ENCODE measurements at places on chromosomes 11 and 22.

DNA sequence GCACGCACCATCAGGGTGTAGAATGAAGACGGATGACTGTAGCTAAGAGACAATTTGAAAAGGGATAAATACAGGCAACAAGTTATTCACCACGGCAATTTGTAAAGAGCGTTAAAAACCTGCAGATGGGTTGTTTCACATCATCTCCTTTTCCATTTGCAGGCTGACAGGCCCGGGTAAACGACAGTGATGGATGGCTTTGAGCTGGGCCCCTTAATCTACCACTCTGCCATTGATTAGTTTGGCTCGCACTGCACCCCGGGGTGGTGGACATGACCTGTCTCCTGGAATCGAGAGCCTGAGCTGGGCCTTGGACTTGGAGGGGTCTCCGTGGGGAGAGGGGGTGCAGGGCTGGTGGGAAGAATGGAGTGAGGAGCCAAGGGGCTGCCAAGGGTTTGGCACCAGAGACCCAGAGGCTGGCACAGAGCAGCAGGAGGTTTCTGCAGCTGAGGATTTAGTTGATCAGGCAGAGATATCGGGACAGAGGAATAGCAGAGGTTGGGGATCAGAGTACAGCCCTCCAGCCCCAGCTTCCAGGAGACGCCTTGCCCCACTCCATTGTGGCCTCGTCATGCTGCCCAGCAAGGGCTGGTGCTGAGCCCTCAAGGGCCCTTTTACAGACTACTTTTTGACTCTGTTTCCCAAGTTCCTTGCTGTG lies 110.6 kb upstream of the NECTIN1 start:
- no peak for DNase-seq

- no peak for DNase-seq
Measured at GRCh38 chr11:120400564-120401364, 64.6 kb downstream of the ARHGEF12 start.

GRCh38 chr22:22960307-22960706 lies 72.7 kb downstream of the IGLL5 start:
- no peak for DNase-seq

DNA sequence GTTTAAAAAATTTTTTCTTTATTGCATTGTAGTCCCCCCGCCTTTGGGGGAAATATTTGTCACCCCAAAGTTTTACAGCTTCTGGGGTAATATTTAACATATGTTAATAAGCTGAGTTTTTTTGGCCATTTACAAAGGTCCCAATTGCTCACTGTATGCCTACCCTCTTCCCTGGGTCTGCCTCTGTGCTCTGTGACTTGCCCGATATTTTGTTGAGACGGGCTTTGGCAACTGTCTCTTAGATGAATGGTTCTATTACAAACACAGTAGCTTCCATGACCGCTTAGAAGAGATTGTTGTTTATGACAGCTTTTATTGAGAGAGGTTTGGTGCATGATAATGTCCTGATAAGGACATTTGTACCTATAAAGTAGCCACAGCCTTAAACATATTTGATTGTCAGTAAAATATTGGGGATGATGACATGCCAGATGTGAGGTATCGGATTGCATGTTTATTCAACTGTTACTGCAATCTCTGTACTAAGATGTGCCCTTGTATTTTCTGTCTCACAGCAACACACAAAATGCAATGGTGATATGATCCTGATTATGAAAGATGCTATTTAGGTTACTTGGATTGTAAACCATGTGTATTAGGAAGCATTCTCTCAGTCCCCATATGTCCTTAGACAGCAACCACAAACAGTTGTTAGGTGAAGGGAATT lies 103.1 kb downstream of the TEAD1 start:
- no peak for DNase-seq

- no peak for DNase-seq
Measured at GRCh38 chr11:105181100-105181499, 41.5 kb upstream of the CARD18 start.

DNA sequence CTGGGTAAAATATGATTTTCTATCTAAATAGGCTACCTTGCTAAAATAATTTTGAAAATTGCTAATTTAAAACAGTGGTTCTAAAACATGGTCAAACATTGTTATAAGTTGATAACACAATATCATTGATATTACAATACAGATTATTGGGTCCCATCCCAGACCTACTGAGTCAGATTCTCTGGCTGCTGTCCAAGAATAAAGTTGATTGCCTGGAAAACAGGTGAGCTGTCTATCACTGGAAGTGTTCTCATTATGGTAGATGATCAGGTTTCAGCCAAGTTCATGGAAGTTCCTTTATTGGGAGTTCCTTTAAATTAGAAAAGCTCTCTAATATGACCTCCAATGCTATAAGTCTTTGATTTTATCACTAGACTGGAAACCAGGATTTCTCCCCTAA lies 52.3 kb downstream of the SC5D start:
- no peak for DNase-seq

DNA sequence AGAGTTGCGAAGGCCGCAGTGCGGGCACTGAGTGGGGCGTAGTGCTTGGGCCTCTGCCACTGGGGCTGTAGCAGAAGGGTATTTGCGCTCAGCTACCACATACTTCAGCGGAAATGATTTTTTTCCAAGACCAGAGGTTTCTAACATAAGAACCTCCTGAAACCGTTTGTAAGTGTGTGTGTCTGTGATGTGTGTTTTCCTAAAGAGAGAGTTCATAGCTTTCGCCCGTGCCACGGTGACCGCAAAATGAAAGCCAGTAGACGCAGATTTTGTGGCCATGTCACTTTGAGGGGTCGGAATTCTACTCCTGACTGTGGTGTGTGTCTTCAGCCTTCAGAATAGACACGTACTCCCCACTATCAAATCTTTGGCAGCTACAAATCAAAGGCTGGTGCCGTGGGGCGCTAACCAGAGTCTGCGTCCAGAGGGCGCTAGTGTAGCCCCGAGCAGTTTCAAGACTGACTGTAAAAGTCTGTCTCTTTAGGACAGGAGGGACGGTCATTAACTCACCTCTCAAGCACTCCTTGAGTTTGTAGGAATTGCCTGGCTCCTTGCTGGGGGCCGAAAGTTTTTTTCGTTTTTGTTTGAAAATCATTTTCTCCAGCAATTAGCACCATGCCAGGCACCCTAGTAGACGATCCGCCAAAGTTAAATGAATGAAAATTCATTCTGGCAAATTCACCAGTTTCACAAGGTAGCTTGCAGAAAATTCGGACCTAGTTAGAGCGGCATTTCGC lies 2.5 kb upstream of the CALCA start:
- peak; percentile 71 for DNase-seq

DNA sequence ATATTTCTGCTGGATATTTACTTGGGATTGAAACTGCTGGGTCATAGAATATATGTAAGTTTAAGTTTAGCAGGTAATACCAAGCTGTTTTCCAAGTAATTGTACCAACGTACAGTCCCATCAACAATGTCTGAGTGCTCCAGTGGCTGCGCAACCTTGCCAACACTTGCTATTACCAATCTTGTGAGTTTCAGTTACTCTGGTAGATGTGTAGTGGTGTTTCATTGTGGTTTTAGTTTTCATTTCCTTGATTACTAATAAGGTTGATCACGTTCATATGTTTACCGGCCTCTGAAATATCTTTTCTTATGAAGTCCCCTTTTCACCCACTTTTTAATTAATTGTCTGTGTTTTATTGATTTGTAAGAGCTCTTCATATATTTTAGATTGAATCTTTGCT lies 370.6 kb upstream of the CADM1 start:
- no peak for DNase-seq

DNA sequence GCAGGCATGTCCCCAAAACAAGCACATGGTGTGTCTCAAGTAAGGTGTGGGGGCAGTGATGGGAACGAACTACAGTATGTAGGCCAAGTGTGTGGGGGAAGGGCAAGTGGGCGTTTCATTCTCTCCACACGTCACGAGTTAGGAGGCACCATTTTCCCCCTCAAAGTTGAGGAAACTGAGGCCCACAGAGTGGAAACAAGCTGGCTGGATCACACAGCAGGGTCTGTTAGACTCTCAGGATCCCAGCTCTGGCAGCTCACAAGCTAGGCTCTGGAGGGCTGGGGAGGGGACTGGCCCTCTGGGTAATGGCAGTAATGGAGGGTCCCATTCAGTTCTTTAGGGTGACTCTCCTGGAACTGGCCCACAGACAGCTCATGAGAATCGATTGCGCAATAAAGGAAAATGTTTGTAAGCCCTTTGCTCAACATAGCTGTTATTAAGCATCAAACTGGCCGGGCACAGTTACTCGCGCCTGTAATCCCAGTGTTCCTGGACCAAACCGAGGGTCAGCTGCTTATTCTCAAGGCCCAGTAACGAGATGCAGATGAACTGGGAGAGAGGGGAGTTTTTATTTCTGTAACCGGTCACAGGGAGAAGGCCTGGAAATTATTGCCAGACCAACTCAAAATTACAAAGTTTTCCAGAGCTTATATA lies 24.1 kb upstream of the TUB start:
- no peak for DNase-seq

GRCh38 chr11:6356503-6357055 lies 33.7 kb upstream of the SMPD1 start:
- DNase-seq = no peak

DNA sequence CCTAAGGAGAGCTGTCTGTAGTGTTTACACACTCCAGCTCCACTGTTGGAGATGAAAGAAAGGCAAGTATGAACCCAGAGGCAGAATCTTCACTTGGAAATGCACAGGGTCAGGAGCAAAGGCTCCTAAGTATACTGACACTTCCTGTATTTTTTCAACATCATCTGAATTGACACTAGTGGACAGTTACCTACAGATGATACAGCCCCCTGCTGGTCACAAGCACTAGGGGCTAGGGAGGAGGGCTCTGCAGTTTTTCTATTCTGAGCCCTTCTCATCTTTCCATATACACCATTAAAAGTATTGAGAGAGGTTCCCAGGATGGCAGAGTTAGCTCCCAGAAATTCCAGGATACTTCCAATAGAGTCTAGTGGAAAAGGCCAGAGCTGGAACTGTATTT lies 290.3 kb upstream of the API5 start:
- no peak for DNase-seq

GRCh38 chr11:87600938-87601337 lies 563.2 kb downstream of the TMEM135 start:
- no peak for DNase-seq

- no peak for DNase-seq
Measured at GRCh38 chr11:116415095-116415494, 357.7 kb downstream of the BUD13 start.

DNA sequence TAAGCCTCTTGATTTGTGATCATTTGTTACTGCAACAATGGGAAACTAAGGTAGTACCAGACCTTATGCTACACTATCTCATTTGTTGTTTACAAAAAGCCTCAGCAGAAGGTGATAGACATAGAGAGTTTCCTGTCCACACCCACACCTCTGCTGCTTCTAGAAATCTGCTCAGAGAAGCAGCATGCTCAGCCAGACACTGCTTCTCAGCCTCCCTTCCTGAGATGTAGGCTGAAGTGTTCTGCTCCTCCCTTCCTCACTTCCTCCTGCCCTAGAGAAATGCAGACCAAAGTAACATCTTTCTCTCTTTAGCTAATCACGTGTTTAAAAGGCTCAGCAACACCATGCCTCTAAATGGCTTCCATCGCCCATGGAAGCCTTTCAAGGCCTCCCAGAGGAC lies 88.4 kb downstream of the SLC1A2 start:
- DNase-seq = no peak

- DNase-seq = no peak
Measured at GRCh38 chr11:131504199-131504949, 134.0 kb downstream of the NTM start.

DNA sequence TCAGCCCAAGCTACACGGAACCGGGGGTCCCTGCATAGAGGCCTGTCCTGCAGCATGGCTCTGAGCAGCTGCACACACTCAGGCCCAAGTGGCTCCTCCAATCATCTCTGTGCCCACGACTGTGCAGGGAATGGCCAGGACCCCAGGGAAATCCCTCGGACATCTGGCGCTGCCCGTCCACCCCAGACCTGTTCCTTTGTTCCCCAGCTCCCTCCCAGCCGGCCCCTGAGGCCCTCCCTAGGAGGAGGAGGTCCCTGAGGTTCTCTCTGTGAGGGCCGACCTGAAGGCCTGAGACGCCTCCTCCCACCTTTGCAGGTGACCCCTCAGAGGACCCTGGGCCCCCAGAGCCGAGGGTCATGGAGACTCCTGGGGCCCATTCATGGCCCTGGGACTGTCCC lies 1.1 kb downstream of the MLC1 start:
- no peak for DNase-seq

DNA sequence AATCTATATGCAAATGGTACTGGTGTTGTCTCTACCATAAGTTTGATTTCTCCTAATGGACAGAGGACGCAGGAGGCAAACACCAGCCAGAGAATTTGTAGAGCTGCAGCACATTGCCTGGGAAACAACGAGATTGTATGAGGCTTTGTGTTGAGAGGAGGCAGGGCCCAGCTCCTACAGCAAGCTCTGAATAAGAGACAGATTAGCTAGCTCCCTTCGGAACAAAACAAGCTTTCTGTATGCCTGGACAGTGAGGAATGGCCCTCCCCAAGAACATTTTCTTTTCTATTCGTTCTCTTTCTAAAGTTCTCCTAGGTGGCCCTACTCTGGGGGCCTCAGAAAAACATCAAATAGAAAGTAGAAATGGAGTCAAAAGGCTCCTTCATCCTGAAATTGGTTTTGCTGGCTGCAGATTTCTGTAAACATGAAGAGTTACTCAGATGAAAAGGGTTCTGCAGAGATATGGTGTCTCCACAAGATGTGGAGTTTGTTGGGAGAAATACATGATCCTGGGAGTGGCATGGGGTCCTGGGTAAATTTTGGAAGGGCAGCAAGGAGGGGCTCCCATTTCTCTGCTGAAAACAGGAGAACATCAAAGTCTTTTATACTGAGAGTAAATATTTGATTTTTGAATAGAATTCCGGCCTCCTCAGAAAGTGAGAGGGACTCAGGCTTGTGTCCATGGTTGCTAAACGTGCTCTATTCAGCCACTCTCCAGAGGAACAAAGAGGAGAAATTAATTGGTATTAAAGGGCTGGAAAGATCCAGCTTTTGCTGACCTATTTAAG lies 6.8 kb upstream of the HEPACAM start:
- DNase-seq = no peak

DNA sequence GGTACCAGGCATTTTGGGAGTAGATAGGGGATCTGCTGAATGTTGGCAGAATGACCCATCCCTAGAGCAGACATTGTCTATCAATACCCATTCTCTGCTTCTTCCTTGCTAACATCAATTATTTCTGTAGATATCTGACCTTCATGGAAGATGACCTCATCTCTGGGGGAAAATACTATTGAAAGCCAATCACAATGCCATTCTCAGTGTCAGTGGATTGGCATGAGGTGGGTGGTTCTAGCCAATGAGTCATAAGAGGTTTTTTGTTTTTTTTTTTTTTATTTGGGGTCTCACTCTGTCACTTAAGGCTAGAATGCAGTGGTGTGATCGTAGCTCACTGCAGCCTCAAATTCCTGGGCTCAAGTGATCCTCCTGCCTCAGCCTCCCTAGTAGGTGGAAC lies 42.5 kb downstream of the SNX19 start:
- DNase-seq = no peak

DNA sequence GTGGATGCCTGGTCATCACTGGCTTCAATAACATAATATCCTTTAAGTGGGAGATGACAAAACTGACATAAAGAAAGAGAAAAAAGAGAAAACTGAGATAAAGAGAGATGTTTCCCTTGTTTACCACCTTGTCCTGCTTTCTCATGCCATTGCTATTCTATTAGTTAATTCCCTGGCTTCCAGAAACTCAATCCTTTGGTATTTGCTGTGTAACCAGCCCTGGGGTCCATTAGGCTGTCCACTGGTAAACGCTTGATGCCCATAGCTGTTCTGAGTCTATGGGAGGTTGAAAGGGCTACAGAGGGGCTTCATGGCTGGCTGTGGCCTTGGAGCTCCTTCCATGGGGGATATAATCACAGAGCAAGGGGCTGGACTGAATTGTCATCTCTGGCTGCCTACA lies 243.4 kb upstream of the PLET1 start:
- DNase-seq = no peak

GRCh38 chr11:35127619-35128018 lies 11.4 kb upstream of the CD44 start:
- DNase-seq = no peak

GRCh38 chr22:46758121-46758520 lies 4.3 kb upstream of the TBC1D22A start:
- DNase-seq = no peak
